Epithelial cell of proximal tubule (primary cell): ENCODE measurements at places on chromosomes 2 and 18. TPM values are rescaled to one million over a fixed set of nuclear protein-coding genes. Genes with fewer than 3 reads are reported as not detected.

Gene LHCGR
- not detected in 2 replicates for total RNA-seq

DNA sequence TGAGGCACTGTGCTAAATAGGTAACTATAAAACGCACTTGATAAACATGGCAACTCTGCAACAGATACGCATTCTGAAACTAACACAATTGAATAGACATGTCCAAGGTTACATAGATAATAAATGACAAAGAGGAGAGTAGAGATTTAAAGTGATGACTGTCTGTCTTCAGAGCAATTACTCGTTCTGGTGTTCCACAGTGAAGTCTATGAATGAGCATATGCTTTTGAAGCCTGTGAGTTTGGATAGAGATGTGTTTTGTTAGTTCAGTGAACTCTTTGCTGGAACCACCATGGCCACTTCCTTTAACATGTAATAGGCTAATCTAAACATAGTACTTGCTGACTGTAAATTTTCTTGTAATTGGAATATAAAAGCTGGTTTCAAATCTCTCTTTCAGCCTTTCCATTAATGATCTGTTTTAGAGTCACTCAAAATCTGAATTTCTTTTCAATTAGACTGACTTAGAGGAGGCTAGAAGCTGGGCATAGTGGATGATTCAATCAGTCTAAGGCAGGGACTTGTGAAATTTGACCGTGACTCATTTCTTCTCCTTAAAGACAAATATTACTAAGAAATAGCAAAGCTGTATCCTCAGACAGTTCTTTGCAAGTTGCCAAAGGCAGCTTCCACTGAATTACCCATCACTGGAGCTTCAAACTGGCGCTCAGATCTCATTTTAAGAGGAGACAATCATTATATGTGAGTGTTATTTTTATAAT lies 1130.1 kb upstream of the CELF4 start:
- no peak for DNase-seq

GRCh38 chr2:83085869-83086268 lies 1373.2 kb downstream of the SUCLG1 start:
- no peak for DNase-seq

DNA sequence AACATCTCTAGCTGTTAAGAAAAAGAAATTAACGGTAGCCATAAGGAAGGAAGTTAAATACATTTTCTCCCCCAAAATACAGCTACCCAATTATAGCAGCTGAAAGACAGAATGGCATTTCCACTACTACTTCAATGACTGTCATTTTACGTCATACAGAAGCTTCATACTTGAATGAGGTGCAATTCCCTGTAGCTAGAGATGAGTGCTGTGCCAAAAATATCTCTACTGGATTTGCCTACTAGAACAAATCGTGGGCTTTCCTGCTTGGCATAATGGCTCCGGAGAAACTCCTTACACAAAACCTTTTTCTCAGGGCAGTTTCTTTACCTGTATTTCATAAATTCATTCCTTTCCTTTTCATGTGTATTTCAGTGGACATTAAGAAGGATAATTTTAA lies 36.3 kb upstream of the NRXN1 start:
- DNase-seq = no peak

DNA sequence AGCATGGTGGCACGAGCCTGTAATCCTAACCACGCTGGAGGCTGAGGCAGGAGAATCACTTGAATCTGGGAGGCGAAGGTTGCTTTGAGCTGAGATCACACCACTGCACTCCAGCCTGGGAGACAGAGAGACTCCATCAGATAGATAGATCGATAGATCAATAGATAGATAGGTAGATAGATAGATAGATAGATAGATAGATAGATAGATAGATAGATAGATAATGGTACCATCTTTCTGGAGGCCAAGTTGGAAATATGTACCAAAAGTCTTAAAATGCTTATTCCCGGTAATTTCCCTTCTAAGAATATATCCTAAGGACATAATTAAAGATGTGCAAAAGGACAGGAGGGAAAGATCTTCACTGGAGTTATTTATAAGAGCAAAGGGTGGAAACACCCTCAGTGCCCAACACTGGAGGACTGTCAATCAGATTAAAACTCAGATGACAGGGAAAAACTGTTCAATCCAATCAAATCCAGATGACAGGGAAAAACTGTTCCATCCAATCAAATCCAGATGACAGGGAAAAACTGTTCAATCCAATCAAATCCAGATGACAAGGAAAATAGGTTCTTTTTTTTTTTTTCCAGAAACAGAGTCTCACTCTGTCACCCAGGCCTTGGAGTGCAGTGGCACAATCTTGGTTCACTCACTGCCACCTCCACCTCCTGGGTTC lies 49.0 kb upstream of the UBE2F start:
- DNase-seq = no peak

DNA sequence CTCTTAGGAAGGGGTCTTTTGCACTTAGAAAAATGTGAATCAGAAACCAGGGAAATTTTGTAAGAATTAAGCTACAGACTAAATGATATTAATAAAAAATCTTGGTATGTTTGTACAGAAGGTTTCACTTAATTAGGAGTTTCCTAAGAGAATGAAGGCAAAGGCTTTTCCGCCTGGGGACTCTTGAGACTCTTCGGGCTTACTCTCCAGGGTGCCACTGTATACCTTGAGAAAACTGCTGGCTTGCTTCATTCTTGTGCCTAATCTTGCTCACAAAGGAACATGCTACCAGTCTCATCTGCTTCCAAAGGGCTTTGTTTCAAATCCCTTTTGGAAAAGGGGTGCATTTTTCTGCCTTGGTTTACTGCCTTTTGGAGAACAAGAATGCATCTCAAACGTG lies 49.5 kb downstream of the ACTR2 start:
- no peak for DNase-seq

DNA sequence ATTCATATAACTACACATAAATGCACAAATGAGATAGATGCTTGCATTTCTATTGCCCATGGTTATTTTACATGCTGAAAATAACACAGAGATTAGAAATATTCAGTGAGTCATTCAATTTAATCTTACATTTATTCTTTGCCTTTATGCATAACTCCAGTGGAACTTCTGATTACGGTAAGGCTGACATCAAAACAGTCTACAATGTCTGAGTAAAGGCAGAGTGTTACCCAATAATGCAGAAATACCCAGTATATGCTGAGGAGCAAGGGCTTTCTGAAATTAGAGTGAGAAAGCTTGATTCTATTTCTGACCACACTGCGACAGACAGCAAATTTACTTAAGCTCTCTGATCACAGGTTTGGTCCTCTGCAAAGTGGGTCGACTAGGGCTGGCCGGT lies 9.2 kb downstream of the NMI start:
- no peak for DNase-seq

DNA sequence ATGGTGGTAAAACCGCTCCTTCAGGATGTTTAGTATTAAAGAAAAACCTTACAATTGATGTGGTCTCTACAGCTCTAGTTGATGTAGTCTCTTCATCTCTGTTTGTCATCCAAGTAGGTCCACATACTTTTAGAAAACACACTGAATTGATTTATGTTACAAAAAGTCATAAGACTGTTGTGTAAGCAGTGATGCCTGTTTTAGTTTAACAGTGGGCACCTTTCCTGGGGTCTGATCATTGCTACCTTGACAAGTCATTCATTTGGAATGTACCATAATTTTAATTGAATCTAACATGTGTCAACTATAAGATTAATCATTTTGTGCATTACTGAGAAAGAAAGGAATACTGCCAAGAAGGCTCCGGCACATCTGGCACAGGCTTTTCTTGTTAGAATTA lies 34.3 kb downstream of the GIGYF2 start:
- DNase-seq = no peak

DNA sequence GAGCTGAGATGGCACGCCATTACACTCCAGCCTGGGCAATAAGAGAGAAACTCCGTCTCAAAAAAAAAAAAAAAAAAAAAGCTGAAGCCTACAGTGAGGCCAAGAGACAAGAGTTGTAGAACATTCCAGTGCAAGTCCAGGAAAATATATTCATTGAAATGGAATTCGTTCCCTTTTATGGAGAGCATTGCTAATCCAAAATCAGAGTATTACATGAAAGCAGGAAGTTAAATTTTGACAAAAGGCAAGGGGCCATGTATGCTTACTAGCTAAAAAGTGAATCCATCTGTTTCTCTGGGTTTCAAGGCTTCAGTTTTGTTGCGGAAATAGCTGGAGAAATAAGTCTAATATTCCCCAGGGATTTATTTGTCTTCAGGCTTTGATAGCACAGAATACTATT lies 471.7 kb downstream of the THSD7B start:
- DNase-seq = no peak

- DNase-seq = no peak
These were observed 362 bp upstream of the PSTPIP2 start for GRCh38 chr18:46072376-46072867.

- DNase-seq = peak; percentile 92
These were observed 8.0 kb upstream of the ITGB6 start for GRCh38 chr2:160207804-160208654.

DNA sequence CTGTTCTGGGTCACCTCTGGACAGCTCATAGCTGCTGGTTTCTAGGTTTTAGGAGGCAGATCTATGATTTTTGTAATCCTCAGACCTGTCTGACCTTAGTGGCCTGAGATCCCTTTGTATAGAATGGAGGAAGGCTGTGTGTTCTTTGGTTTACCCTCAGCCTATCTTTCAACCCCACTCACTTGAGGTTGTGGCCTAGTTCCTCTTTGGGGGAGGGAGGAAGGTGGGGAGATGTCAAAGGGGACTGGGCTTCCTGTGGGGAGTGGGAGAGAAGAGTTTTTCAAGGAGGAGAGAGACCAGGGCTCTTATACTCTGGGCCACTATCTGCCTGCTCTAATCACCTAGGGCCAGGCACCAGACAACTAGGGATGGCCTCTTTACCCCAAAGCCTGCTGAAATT lies 28.5 kb downstream of the SEMA4F start:
- DNase-seq = no peak

- no peak for DNase-seq
These were observed 439.3 kb upstream of the TRIB2 start for GRCh38 chr2:12277241-12278034.
